ENCODE measurements at places on chromosomes 11 and 22. TPM values are rescaled to one million over a fixed set of nuclear protein-coding genes. Genes with fewer than 3 reads are reported as not detected.

Gene MMP13
- total RNA-seq = not detected

Gene FLRT1
- 0.08 TPM for total RNA-seq

Gene MMP7
- total RNA-seq = 29.1 TPM

Gene NNMT
- total RNA-seq = 357 TPM

Gene COX8A
- total RNA-seq = 802 TPM

Gene SLC16A8
- not detected for total RNA-seq

Gene GNAZ
- 2.2 TPM for total RNA-seq

Gene SLC43A1
- 2.7 TPM for total RNA-seq

Gene CEP57
- 16.3 TPM for total RNA-seq

Gene TP53AIP1
- not detected for total RNA-seq

Gene KRTAP5-11
- not detected for total RNA-seq

Gene HBB
- not detected for total RNA-seq

Gene POU2AF1
- 0.31 TPM for total RNA-seq

Gene SESN3
- 0.11 TPM for total RNA-seq

Gene USP2
- total RNA-seq = 1.3 TPM

Gene TYMP
- 15.2 TPM for total RNA-seq

Gene HEPACAM
- not detected for total RNA-seq

Gene TMEM191B
- 1.3 TPM for total RNA-seq

Gene CACNA1I
- total RNA-seq = 0.06 TPM

Gene OR5P2
- not detected for total RNA-seq

Data from A549 treated with dexamethasone at 1 μM for 4 hours (cell line).